ENCODE measurements at places on chromosomes 3 and 15.

DNA sequence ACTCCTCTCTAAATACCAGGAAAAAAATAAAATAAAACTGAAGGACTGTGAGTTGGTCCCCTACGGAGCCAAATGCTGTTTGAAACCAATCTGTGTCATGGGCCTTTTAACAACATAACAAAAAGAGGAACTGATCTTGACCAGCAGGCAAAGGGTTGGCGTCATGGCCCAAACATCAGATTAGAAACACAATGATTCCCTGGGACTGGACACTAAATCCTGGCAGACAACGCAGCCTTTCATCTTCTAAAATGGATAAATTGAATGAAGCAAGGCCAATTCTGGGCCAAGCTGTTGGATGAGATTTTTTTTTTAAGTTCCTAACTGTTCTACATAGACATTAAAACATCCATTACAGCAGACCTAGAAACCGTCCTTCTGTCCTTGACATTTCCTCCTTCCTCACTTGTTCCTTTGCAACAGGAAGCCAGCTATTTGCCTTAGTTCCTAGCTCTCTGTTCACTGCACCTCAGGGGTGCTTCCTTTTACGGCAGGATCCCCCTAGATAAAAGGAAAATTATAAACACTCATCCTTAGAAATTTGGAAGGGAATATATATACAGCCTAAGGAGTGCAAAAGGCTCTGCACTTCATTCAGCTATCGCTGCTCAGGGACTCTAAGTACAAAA is 21.6 kb upstream of the TAFA4 start:
- no peak for DNase-seq

DNA sequence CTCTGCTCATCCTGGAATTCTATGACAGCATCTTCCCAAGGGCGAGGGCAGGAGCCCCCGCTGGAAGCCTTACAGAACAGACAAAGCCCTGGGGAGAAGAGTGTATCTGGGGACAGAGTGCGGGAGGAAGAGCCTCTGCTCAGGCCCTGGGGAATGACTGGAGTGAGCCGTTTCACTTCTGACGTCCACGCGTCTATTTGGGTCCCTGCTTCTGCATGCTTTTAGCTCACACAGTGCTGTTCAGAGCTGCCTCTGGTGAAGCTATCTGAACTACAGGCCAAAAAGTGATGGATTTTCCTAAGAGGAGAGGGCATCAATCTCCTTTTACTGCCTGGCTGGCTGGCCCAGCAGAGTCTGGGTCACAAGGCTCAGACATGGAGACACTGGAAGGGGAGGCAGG is 311.8 kb downstream of the NTRK3 start:
- DNase-seq, result no peak

DNA sequence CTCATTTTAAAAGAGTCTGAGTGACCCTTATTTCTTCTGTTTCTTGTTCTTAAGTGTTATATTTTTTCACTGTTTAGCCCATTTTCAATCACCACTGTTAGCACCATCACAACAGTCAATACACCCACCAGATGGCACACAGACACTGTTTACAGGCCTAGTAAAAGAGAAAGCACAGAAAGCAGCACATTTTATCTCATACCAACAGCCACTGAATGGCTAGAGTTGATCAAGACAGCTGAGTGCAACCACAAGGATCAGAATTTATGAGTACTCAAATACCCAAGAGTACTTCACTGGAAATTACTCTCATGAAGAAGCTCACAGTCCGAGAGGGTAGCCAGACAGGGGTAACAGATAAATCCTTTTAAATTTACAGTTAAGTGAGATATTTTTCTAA is 127.0 kb downstream of the TFDP2 start:
- DNase-seq, result no peak

DNA sequence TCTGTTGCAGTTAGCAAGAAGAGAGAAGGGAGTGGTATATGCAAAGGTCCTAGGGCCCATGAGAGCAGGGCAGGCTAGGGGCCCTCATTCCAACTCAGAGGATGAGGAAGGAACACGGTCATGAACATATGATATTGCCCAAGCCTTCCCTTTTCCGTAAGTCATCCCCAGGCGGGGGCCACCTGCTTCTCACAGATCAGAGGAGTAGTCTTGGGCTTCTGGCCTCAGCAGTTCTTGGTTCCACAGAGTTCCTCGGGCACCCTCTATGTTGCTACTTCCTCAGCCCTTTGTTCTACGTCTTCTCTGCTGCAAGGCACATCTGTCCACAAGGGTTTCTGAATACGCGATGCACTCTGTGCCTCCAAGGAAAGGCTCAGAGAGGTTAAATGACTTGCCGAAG is 25.3 kb downstream of the EPHB3 start:
- no peak for DNase-seq

DNA sequence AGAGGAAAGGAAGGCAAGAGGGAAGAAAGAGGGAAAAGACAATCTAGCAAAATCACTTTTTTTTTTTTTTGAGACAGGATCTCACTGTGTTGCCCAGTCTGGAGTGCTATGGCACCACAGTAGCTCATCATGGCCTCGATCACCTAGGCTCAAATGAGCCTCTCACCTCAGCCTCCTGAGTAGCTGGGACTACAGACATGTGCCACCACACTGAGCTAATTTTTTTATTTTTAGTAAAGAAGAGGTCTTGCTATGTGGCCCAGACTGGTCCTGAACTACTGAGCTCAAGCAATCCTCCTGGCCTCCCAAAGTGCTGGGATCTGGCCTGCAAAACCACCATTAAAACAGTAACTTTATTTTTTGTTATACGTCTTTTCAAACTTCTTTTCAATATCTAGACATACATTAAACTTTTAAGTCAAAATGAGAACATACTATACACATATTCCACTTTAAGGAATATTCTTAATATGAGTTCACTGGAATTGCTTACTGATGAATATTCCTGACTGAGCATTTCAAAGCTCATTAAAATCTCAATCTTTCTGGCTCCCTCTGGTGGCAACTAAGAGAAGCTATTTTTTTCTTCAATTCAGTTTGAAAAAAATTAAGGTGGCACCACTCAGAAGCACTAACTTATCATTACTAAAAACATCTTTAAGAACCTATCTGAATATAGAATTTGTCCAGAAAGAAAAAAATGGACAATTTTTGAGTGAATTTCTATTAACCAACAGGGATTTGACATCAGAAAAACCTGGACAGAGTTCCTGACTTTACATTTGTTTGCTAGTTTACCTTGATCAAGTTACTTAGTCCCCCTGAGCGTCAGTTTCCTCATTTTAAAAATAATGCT is 40.9 kb downstream of the UACA start:
- no peak for DNase-seq

DNA sequence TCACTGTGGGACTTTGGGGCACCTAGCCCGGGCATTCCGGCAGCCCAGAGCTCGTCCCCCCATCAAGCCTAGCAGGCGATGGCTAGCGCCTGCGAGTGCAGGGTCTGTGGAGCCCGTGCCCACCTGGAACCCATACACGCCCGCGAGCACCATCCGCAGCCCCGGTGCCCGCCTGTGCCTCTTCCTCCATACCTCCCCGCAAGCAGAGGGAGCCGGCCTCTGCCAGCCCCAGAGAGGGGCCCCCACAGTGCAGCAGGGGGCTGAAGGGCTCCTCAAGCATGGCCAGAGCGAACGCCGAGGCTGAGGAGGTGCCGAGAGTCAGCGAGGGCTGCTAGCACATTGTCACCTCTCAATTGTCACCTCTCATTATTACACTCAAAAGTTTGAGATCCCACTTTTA is 167.8 kb upstream of the EPHA6 start:
- DNase-seq, result no peak

- DNase-seq, result no peak
Observed at GRCh38 chr3:79937567-79937966, 169.8 kb upstream of the ROBO1 start.

DNA sequence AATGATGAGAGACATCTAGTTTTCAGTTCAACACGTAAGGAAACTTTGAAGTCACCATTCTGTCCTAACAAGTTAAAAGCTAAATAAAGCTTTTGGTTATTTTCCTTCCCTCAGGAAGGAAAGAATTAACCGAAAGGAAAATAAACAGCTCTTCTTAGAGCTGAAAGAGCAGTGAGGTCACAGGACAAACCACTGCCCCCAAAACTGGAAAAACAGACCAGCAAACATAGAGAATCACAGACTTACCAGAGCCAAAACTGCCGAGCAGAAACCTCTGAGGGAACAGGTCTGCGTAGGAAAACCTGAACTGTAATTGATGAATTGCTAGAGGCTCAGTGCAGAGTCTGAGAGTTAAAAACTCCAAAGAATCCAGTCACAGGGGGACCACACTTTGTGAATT is 14.7 kb downstream of the USP50 start:
- DNase-seq, result no peak

- no peak for DNase-seq
Observed at GRCh38 chr3:32872487-32873382, 54.9 kb downstream of the TRIM71 start.

- DNase-seq, result no peak
Observed at GRCh38 chr3:71245971-71246880, 337.3 kb downstream of the FOXP1 start.

DNA sequence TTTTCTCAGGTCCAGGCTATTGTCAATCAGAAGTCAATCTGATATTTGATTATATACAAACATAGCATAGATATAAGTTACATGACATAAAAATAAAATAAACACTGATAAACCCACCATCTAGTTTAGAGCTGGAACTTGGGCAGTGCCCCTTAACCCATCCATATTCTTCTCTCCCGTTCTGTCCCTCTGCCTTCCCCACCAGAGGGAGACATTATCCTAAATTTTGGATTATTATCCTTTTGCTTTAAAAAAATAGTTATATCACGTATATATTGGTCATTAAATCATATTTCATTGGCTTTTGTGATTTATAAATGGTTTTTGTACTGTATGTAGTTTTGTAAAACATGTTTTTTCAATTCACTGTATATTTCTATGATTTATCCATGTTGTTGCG is 107.9 kb downstream of the GMPS start:
- DNase-seq, result no peak

- DNase-seq, result no peak
Observed at GRCh38 chr3:184635126-184635525, 73.5 kb downstream of the EPHB3 start.

DNA sequence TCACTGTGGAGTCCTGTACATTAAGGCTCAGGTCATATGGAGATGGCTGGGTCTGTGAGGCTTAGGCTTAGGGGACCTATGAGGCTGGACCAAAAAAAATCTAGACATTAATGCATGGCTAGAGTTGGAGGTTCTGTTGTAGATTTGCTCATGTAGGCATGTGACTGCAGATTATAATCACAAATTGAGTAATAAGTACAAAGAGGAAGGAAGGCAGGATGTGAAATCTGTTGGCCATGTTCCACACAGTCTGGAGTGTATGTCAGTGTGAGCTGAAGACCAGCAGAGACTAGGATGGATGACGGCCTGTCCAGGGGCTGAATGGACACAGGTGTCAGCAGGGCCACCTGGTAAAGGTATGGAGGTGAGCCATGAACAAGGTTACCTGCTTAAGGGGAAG is at the start of gene ST3GAL6:
Gene ST3GAL6 (plus strand): TSS at position 265 of the 400 bp plus-strand sequence. CDS start 5,101 bp downstream, outside the sequence.
- DNase-seq, result no peak

GRCh38 chr15:70169147-70169546 is 71.4 kb upstream of the TLE3 start:
- DNase-seq, result no peak

GRCh38 chr3:66466606-66467270 is 34.1 kb downstream of the LRIG1 start:
- DNase-seq, result no peak

GRCh38 chr3:64853456-64853855 is 165.7 kb upstream of the ADAMTS9 start:
- DNase-seq, result no peak
